Foreskin fibroblast (primary cell): ENCODE measurements at places on chromosomes 4 and X.

DNA sequence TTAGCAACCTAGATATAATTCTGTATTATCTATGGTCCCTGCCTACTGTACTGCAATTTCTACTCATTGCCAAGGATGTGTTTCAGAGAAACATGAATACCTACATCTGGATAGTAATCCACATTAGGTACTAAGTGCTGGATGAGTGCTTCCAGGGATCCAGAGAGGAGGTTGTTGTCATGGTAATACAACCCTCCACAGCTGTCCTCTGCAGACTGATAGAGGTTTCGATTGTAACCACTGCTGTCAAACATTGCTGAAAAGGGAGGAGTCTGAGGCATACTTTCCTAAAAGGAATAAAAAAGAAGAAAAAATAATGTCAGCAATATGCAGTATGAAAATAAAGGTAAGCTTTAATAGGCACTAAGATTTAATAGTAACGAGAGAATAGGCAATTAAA is 12.5 kb downstream of the RASGEF1B start:
- DNase-seq, result no peak

GRCh38 chrX:56788717-56789122 is 59.7 kb downstream of the NBDY start:
- DNase-seq, result no peak

GRCh38 chr4:48558819-48559218 is 68.8 kb downstream of the ZAR1 start:
- DNase-seq, result no peak

GRCh38 chr4:13524504-13525243 is 19.6 kb downstream of the NKX3-2 start:
- DNase-seq, result peak; percentile 38

DNA sequence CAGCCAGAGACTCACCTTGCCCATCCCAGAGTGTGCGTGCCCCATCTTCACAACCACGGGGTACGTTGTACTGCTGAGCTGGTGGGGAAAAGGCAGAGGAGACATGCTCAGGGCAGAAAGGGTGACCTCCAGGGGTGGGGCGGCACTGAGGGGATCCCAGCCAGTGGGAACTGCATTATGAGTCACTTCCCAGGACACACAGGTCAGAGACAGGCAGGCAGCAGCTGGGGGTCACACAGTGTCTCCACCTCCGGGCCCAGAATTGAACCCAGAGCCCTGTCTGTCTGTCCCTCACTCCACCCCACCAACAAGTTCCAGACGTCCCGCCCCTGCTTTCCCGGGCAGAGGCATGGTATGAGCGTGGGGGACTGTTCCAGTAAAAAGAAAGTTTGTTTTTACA is 4.8 kb upstream of the TIMP1 start:
- no peak for DNase-seq
